ENCODE measurements at places on chromosomes 3 and 15.

GRCh38 chr3:69357196-69357595 lies 28.7 kb downstream of the FRMD4B start:
- no peak for DNase-seq
- H3K4me3 ChIP-seq, result no peak overlapping the region
- H3K4me1 ChIP-seq, result peaks cover 24% of the 10 kb centered on the region
- peaks cover 20% of the 10 kb centered on the region for H3K27me3 ChIP-seq
- peaks cover 3% of the 10 kb centered on the region for H3K36me3 ChIP-seq

DNA sequence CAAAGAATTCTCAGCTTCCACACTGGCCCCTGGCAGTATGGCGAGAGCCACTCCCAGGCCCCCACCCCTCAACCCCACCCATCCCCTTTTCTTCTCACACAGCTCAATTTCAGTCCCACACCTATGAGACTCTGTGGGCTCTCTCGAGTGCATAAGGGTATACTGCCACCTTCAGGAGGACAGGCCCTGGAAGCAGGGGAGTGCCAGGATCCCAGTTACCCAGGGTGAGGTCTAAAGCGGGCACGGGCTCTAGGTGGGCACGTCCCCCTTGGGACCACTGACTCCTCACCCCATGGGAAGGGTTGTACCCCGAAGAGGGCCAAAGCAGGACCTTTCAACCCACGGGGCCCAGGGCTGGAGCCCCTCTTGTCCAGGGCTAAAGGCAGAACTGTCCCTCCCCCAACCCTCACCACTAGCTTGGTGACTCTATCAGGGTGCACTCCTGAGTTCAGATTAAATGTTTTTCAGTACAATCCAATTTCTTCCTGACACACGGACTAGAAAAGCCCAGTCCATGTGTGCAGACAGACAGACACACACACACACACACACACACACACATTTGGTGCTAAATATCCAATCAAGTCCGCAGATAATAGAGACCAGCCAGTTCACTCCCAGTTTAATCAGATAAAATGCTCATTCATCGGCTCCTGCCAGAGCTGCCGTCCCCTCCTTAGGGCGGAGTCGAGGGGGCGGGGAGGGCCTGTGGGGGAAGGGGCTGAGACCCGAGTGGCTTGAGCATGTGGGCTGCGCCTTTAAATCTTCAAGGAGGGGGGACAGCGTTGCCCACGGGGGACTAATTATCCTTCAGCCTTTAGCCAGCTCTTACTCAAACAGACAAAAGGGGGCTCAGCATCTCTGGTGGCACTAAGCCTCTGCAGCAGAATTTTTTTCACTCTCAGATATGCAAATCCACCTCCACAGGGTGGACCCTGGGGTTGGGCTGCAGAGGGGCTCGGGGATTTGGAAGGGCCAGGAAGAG lies 59.3 kb downstream of the CYP11A1 start:
- no peak for DNase-seq
- H3K4me1 ChIP-seq, result no peaks in the 10 kb centered on the region
- H3K27ac ChIP-seq, result no peak overlapping the region
- peaks cover 27% of the 10 kb centered on the region for H3K27me3 ChIP-seq
- no peaks in the 10 kb centered on the region for H3K36me3 ChIP-seq
- no peak overlapping the region for H3K4me3 ChIP-seq

GRCh38 chr3:152230370-152230769 lies 38.4 kb upstream of the MBNL1 start:
- H3K4me3 ChIP-seq, result no peak overlapping the region
- H3K36me3 ChIP-seq, result peaks cover 1% of the 10 kb centered on the region
- H3K27ac ChIP-seq, result no peak overlapping the region
- H3K27me3 ChIP-seq, result no peaks in the 10 kb centered on the region
- H3K4me1 ChIP-seq, result peaks cover 56% of the 10 kb centered on the region
- DNase-seq, result no peak

GRCh38 chr3:77052051-77052501 lies 12.2 kb downstream of the ROBO2 start:
- H3K36me3 ChIP-seq, result no peaks in the 10 kb centered on the region
- no peaks in the 10 kb centered on the region for H3K4me1 ChIP-seq
- no peaks in the 10 kb centered on the region for H3K27me3 ChIP-seq
- no peak for DNase-seq
- no peak overlapping the region for H3K4me3 ChIP-seq

GRCh38 chr15:100779331-100780207 lies 100.1 kb upstream of the ALDH1A3 start:
- H3K27me3 ChIP-seq, result no peaks in the 10 kb centered on the region
- H3K27ac ChIP-seq, result no peak overlapping the region
- H3K4me1 ChIP-seq, result no peaks in the 10 kb centered on the region
- no peak for DNase-seq
- no peak overlapping the region for H3K4me3 ChIP-seq

GRCh38 chr15:101396484-101397261 lies 92.8 kb downstream of the PCSK6 start:
- no peak for DNase-seq
- H3K27me3 ChIP-seq, result peaks cover 6% of the 10 kb centered on the region
- no peak overlapping the region for H3K4me3 ChIP-seq
- H3K27ac ChIP-seq, result no peak overlapping the region
- H3K36me3 ChIP-seq, result no peaks in the 10 kb centered on the region

- H3K27ac ChIP-seq, result peak overlapping the region; percentile 89
- peak overlapping the region; percentile 93 for H3K4me3 ChIP-seq
- no peak for DNase-seq
- no peaks in the 10 kb centered on the region for H3K27me3 ChIP-seq
These were observed 1.4 kb downstream of the SLC41A3 start for GRCh38 chr3:126082362-126083137.

- H3K36me3 ChIP-seq, result no peaks in the 10 kb centered on the region
- H3K4me1 ChIP-seq, result no peaks in the 10 kb centered on the region
- peaks cover 4% of the 10 kb centered on the region for H3K27me3 ChIP-seq
These were observed 82.8 kb downstream of the DUT start for GRCh38 chr15:48414015-48414414.

DNA sequence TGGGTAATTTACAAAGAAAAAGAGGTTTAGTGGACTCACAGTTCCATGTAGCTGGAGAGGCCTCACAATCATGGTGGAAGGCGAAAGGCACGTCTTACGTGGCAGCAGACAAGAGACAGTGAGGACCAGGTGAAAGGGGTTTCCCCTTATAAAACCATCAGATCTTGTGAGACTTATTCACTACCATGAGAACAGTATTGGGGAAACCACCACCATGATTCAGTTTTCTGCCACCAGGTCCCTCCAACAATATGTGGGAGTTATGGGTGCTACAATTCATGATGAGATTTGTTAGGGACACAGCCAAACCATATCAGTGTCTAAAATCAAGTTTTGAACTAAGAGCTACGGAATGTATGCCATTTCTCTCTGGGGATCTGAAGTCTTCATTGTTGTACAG lies 354.8 kb upstream of the C2CD4B start:
- H3K27ac ChIP-seq, result no peak overlapping the region
- no peaks in the 10 kb centered on the region for H3K4me1 ChIP-seq
- H3K36me3 ChIP-seq, result no peaks in the 10 kb centered on the region
- DNase-seq, result no peak

DNA sequence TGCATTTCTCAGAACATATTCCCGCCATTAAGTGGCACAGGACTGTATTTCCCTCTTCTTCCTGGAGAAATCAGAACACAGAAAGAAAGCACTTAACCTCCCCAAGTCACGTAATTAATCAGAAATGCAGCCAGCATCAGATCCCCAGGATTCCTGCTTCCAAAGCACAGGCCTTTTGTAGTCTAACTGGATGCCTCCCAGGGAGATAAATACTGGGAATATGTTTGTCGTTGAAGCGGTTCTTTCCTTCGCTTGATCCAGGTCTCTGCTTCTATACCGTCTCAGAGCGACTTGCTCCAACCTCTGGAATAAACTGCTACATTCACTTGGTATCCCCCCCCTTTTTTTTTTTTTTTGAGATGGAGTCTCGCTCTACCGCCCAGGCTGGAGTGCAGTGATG lies 198.6 kb downstream of the KBTBD8 start:
- H3K27ac ChIP-seq, result no peak overlapping the region
- no peaks in the 10 kb centered on the region for H3K36me3 ChIP-seq
- DNase-seq, result no peak
- no peaks in the 10 kb centered on the region for H3K27me3 ChIP-seq
- no peak overlapping the region for H3K4me3 ChIP-seq

GRCh38 chr3:51698209-51698608 lies 8.7 kb upstream of the GRM2 start:
- no peak for DNase-seq
- H3K4me3 ChIP-seq, result no peak overlapping the region
- no peaks in the 10 kb centered on the region for H3K27me3 ChIP-seq
- no peak overlapping the region for H3K27ac ChIP-seq

GRCh38 chr3:197354568-197355001 lies 56.2 kb upstream of the DLG1 start:
- H3K4me1 ChIP-seq, result no peaks in the 10 kb centered on the region
- no peaks in the 10 kb centered on the region for H3K36me3 ChIP-seq
- H3K27ac ChIP-seq, result no peak overlapping the region
- DNase-seq, result no peak
- no peak overlapping the region for H3K4me3 ChIP-seq
- H3K27me3 ChIP-seq, result peaks cover 5% of the 10 kb centered on the region

DNA sequence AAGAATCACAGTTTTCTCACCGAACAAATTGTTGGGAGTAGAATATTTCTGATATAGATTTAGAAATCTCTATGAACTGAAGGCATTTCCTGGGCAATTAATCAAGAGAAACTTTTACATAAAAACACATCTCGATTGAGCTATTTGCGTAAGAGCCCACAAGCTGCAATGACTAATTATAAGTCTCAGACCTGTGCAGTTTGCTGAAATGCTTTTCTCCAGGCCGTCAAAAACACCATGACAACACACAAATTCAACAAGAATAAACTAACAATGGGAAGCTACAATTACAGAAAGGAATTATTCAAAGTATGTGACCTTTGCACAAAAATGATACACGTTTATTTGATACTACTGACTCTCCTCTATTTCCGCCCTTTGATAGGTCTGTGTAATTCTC lies 481.2 kb upstream of the WNT5A start:
- peaks cover 8% of the 10 kb centered on the region for H3K4me1 ChIP-seq
- no peaks in the 10 kb centered on the region for H3K27me3 ChIP-seq
- no peak overlapping the region for H3K27ac ChIP-seq
- no peak overlapping the region for H3K4me3 ChIP-seq
- H3K36me3 ChIP-seq, result no peaks in the 10 kb centered on the region
- no peak for DNase-seq

GRCh38 chr3:129952556-129953355 lies 21.8 kb upstream of the TRH start:
- no peak for DNase-seq
- no peak overlapping the region for H3K4me3 ChIP-seq
- peaks cover 7% of the 10 kb centered on the region for H3K27me3 ChIP-seq
- H3K4me1 ChIP-seq, result no peaks in the 10 kb centered on the region
- no peaks in the 10 kb centered on the region for H3K36me3 ChIP-seq

GRCh38 chr3:126630020-126630419 lies 24.9 kb downstream of the TXNRD3 start:
- DNase-seq, result no peak
- no peaks in the 10 kb centered on the region for H3K27me3 ChIP-seq

- H3K36me3 ChIP-seq, result no peaks in the 10 kb centered on the region
- no peaks in the 10 kb centered on the region for H3K4me1 ChIP-seq
- no peak overlapping the region for H3K4me3 ChIP-seq
- DNase-seq, result no peak
These were observed 671.5 kb downstream of the FHIT start for GRCh38 chr3:60579734-60580133.

- H3K27me3 ChIP-seq, result no peaks in the 10 kb centered on the region
- H3K27ac ChIP-seq, result no peak overlapping the region
- H3K36me3 ChIP-seq, result no peaks in the 10 kb centered on the region
- H3K4me1 ChIP-seq, result no peaks in the 10 kb centered on the region
- no peak overlapping the region for H3K4me3 ChIP-seq
These were observed 43.0 kb upstream of the NTRK3 start for GRCh38 chr15:88299497-88299896.

- H3K4me3 ChIP-seq, result no peak overlapping the region
- H3K27ac ChIP-seq, result no peak overlapping the region
- no peak for DNase-seq
- H3K27me3 ChIP-seq, result peaks cover 6% of the 10 kb centered on the region
These were observed 824 bp upstream of the CILP start for GRCh38 chr15:65212097-65212496.

DNA sequence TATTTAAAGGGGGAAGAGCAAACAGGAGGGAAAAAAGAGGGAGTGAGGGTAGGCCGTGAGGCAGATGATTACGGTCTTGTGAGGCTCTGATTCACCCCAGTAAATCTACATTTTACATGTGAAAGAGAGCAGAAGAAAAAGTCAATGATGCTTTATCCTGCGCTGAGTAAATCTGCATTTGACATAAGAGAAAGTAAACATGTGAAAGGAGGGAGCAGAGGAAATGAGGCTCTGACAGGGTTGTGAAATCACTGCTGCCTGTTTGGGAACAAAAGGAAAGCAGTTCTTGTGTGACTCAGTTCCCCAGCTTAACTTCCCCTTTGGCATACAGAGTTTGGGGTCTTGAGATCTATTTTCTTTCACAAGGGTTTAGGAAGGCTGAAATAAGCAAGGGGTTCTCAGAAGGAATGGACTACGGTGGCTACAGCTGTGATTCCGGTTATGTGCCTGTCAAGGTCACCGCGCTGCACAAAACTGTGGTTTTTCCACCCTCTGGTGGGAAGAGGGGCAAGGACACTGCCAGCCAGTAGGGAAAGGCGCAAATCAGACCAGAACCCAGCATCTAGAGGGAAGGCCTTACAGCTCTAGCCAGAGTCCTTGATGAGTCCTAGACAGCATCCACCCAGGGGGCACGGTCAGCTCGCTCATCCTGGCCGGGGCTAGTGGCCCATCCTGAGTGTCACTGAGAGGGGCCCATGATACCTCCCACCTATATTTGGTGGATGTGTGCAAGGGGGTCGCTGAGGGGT lies 18.9 kb upstream of the HCN4 start:
- DNase-seq, result no peak
- no peaks in the 10 kb centered on the region for H3K4me1 ChIP-seq
- H3K27me3 ChIP-seq, result peaks cover 6% of the 10 kb centered on the region
- H3K36me3 ChIP-seq, result no peaks in the 10 kb centered on the region
- no peak overlapping the region for H3K4me3 ChIP-seq
- no peak overlapping the region for H3K27ac ChIP-seq

DNA sequence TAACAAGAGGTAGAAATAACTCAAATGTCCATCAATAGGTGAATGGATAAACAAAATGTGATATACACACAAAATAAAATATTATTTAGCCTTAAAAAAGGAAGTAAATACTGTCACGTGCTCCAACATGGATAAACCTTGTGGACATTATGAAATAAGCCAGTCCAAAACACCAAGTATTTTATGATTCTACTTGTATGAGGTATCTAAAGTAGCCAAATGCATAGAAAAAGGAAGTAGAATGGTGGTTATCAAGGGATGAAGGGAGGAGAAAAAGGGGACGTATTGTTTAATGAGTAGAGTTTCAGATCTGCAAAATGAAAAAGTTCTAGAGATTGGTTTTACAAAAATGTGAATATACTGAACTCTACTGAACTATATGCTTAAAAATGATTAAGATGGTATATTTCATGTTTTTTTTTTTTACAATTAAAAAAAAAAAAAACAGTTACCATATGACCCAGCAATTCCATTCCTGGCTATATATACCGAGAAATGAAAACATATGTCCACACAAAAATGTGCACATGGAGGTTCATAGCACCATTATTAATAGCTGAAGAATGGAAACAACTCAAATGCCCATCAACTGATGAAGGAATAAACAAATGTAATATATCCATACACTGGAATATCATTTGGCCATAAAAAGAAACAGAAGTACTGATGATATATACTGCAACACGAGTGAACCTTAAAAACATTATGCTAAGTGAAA lies 29.1 kb upstream of the MAP6D1 start:
- no peak for DNase-seq
- H3K4me1 ChIP-seq, result no peaks in the 10 kb centered on the region
- no peak overlapping the region for H3K27ac ChIP-seq
- H3K36me3 ChIP-seq, result peaks cover 39% of the 10 kb centered on the region
- H3K27me3 ChIP-seq, result no peaks in the 10 kb centered on the region
